Progenitor cell of endocrine pancreas (in vitro differentiated cells): ENCODE measurements at places on chromosomes 16 and 17.

DNA sequence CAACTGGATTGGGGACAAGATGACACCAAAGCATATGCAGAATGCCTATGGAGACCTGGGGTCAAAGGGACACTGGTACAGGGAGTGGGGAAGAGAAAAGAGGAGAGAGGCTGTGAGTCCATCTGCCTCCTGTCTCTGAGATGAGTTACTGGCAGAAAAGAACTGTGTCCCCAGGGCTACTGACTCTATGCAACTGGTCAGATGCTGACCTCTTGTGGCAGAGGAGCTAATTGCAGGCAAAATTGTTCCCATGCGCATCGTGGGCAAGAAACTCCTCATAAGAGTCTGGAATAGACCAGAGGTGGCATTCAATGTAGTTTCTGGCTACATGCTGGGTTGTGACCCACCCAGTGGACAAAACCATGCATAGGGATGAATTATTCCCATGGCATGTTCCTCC, 26.1 kb upstream of the MLKL start:
- H3K4me1 ChIP-seq = peaks cover 14% of the 10 kb centered on the region
- H3K36me3 ChIP-seq = no peaks in the 10 kb centered on the region
- no peak for DNase-seq

DNA sequence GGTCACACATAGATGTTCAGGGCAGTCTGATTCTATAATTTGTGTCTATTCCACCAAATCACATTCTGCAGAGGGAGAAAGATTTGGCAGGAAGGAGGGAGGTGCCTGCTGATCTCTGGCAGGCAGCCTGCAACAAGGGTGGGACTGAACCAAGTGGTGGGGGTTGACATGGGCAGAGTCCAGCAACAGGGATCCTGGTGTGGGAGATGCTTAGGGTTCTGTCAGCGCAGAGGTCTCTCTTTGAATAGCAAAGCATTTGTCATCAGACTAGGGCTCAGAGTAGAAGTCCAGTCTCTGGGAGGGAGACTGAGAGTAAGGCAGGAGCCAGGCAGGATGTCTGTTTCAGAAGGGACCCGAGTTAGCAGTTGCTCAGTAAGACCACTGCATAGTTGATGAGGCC, 94.6 kb downstream of the UTP18 start:
- H3K27me3 ChIP-seq = peaks cover 10% of the 10 kb centered on the region
- no peak overlapping the region for H3K4me3 ChIP-seq
- H3K36me3 ChIP-seq = no peaks in the 10 kb centered on the region
- H3K4me1 ChIP-seq = no peaks in the 10 kb centered on the region

- peaks cover 28% of the 10 kb centered on the region for H3K4me1 ChIP-seq
- no peak overlapping the region for H3K27ac ChIP-seq
- DNase-seq = no peak
Measured at GRCh38 chr17:4519361-4519788, 20.7 kb downstream of the SPNS2 start.

DNA sequence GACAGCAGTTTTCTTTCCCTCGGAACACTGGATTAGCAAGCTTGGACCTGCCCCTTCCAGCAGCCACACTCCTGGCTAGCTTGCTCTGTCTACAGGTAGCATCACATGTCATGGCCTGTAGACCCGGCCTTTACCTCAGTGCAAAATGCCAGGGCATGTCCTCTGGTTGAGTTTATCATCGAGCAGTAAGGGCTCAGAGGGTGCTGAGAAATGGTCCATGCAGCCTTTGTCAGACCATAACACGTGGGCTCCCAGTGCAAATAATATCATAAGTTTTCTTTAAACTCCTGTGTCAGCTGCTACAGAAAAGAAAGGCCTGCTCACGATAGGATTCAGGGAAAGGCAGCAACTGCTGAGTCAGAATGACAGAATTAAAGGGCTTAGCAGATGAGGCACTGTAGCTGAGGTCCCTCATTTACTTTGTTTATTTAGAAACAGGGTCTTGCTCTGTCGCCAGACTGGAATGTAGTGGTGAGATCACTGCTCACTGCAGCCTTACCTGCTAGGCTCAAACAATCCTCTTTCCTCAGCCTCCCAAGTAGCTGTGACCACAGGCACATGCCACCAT, 8.0 kb upstream of the GNA13 start:
- H3K27ac ChIP-seq = peak overlapping the region; percentile 59
- no peak for DNase-seq
- no peak overlapping the region for H3K4me3 ChIP-seq
- H3K27me3 ChIP-seq = peaks cover 3% of the 10 kb centered on the region

DNA sequence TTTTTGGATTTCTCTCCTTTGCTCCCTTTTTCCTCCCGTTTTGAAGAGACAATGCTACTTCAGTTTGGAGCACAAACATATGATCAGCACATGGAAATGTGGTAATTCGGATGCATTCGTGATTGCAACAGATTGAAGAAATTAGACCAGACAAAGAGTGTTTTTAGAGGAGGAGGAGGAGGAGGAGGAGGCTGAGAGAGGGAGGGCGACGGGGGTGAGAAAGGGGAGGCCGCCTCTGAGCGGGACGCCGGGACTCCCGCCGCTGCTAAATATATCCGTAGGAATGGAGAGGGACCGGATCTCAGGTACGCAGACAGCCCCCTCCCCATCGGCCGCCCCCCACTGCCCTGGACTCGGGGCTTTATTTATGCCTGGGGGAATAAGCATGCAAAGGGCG, 179.3 kb downstream of the SEC14L1 start:
- H3K4me1 ChIP-seq = peaks cover 14% of the 10 kb centered on the region
- no peak overlapping the region for H3K4me3 ChIP-seq
- H3K36me3 ChIP-seq = no peaks in the 10 kb centered on the region
- DNase-seq = no peak
- no peak overlapping the region for H3K27ac ChIP-seq

DNA sequence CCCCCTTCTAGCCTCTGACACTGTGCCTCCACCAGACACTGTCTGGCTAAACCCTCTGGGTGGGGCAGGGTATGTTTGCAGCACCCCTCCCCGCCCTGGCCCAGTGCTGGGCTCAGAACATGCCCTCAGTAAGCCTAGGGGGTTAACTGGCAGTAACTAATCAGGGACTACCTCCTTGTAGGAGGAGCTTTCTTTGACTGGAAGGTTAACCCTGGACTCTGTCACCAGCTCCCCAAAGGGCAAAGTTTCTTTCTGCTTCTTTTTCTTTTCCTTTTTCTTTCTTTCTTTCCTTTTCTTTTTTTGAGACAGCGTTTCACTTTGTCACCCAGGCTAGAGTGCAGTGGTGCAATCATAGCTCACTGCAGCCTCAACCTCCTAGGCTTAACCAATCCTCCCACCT, 76.8 kb downstream of the PLXDC1 start:
- H3K27me3 ChIP-seq = no peaks in the 10 kb centered on the region
- peak overlapping the region; percentile 74 for H3K27ac ChIP-seq

DNA sequence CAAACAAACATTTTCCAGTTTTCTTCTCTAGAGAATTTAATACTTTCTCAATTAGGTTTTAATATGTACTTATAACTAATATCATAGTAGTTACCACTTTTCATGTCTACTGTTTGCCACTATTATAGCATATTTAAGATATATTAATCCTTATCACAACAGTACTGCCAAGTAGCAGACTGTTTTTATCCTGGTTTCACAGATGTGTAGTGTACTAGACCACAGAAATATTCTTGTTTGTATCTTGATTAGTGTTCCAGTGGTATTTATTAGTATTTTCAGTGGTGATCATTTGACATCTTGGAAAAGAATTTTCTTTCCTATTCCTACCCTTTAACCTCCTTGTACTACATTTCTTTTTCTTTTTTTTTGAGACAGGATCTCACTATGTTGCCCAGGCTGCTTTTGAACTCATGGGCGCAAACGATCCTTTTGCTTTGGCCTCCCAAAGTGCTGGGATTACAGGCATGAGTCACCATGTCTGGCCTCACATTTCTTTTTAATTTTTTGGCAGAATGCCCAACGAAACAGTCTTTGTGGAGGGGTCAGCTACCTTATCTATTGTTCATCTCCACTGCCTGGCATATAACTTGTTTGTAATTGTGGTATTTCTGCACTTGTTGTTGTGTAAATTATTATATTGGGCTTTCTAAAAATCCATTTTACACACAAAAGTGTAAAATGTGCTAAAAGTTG, 27.2 kb downstream of the MAP2K4 start:
- H3K4me3 ChIP-seq = no peak overlapping the region
- no peaks in the 10 kb centered on the region for H3K27me3 ChIP-seq
- no peak for DNase-seq
- no peaks in the 10 kb centered on the region for H3K36me3 ChIP-seq

DNA sequence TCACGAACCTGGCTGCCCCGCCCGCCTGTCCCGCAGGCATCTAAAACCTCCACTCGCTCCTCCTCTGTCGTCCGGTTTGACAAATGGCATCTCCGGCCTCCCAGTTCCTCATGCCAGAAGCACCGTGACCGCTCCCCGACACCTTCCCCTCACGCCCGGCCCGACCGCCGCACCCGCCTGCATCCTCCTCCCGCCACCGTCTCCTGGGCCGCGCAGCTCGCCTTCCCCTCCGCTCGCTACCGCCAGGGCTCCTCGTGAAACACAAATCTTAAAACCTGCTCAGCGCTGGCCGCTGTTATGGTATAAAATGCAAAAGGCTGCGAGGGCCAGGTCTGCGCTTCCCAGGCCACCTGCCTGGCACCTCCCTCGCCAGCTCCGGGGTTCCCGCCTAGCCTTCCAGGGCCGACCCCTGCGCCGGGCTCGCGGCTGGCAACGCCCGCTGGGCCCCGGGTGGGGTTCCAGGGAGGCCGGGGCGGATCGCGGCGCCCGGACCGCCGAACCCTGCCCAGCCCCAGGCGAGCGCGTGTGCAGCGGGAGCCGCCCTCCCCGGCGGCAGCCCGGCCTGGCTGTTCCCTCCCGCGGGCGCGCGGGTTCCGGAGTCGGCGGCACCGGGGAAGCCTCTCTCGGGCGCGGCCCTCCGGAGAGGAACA, 488 bp downstream of the SPSB3 start:
- H3K4me1 ChIP-seq = peaks cover 14% of the 10 kb centered on the region
- DNase-seq = no peak
- no peaks in the 10 kb centered on the region for H3K36me3 ChIP-seq
